ENCODE measurements at places on chromosomes 4 and X. TPM values are rescaled to one million over a fixed set of nuclear protein-coding genes. Genes with fewer than 3 reads are reported as not detected.

Gene NR0B1
- 13.1 TPM for total RNA-seq

- H3K36me3 ChIP-seq, result peaks cover 39% of the 10 kb centered on the region
- no peak overlapping the region for H3K27ac ChIP-seq
- DNase-seq, result no peak
Measured at GRCh38 chr4:56464581-56464980, 2.8 kb upstream of the SRP72 start.

Gene LRIT3
- total RNA-seq, result 1.7 TPM

GRCh38 chrX:125150231-125150630 is 169.4 kb upstream of the TEX13C start:
- H3K4me1 ChIP-seq, result no peaks in the 10 kb centered on the region
- no peak for DNase-seq
- H3K27me3 ChIP-seq, result no peaks in the 10 kb centered on the region
- no peak overlapping the region for H3K4me3 ChIP-seq
- H3K36me3 ChIP-seq, result no peaks in the 10 kb centered on the region

DNA sequence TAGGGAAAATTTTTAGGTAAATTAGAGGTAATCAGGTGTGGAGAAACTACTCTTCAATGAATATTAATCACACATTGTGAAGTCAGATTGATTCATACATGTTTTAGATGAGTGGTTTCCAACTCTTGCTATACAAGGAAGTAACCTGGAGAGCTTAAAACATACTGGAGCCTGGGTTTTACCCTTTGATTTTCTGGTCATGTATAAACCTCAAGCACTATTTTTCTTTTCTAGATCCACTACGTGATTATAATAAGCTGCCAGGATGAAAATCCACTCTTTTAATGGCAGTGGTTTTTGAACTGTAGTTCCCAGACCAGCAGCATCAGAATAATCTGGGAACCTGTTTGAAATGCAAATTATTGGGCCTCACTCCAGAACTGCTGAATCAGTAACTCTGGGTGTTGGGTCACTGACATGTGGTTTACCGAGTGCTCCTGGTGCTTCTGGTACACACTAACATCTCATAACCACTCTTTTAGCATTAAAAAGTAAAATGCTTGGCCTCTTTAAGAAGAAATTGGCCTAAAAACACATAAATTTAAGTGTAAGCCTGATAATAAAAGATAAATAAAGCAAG is 63.4 kb downstream of the DCAF12L1 start:
- no peak for DNase-seq
- no peak overlapping the region for H3K4me3 ChIP-seq
- no peaks in the 10 kb centered on the region for H3K36me3 ChIP-seq
- H3K27me3 ChIP-seq, result no peaks in the 10 kb centered on the region

DNA sequence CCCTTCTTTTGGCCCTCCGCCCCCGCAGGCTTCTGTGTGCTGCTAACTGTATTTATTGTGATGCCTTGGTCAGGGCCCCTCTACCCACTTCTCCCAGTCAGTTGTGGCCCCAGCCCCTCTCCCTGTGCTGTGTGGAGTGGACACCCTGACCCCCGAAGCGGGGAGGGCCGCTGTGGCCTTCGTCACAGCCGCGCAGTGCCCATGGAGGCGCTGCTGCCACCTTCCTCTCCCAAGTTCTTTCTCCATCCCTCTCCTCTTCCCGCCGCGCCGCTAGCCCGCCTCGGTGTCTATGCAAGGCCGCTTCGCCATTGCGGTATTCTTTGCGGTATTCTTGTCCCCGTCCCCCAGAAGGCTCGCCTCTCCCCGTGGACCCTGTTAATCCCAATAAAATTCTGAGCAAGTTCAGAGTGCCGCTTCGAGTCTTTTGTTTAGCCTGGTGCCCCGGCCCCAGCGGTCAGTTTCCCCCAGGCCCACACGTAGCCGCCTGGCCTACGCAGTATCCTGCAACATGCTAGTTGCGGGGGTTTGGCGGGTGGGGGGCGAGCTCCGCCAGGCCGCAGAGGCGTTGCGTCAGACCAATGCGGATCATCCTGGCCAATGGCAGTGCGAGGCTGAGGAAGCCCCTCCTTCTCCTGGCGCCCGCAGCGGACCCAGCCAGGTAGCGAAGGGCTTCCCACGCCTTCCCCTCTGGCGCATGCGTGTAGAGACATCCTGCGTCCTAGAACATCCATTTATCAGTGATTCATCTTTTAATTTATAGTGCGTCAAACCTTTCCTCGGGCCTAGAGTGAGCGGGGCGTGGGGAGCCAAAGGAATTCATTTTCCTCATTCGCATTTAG is 5.6 kb upstream of the KANTR start:
- peak overlapping the region; percentile 66 for H3K27ac ChIP-seq
- H3K4me3 ChIP-seq, result peak overlapping the region; percentile 85
- H3K27me3 ChIP-seq, result no peaks in the 10 kb centered on the region
- no peaks in the 10 kb centered on the region for H3K4me1 ChIP-seq
- peaks cover 22% of the 10 kb centered on the region for H3K36me3 ChIP-seq

Gene RRH
- 0.16 TPM for total RNA-seq

DNA sequence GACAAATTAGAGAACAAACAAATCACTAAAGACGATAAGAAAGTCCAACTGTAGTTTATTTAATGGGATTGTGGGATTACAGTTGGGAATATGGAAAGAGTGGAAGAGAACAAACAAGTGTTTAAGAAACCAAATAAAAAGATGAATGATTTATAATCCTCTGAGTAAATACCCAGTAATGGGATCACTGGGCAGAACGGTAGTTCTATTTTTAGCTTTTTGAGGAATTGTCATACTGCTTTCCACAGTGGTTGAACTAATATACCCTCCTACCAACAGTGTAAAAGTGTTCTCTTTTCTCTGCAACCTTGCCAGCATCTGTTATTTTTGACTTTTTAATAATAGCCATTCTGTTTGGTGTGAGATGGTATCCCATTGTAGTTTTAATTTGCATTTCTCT is 15.0 kb downstream of the C4orf51 start:
- H3K4me3 ChIP-seq, result peak overlapping the region; percentile 58
- DNase-seq, result no peak
- no peaks in the 10 kb centered on the region for H3K36me3 ChIP-seq

Gene SPANXN3
- total RNA-seq, result not detected

GRCh38 chr4:76569225-76569624 is 134.2 kb downstream of the SHROOM3 start:
- no peak overlapping the region for H3K27ac ChIP-seq
- no peak for DNase-seq
- no peaks in the 10 kb centered on the region for H3K27me3 ChIP-seq
- no peaks in the 10 kb centered on the region for H3K36me3 ChIP-seq

DNA sequence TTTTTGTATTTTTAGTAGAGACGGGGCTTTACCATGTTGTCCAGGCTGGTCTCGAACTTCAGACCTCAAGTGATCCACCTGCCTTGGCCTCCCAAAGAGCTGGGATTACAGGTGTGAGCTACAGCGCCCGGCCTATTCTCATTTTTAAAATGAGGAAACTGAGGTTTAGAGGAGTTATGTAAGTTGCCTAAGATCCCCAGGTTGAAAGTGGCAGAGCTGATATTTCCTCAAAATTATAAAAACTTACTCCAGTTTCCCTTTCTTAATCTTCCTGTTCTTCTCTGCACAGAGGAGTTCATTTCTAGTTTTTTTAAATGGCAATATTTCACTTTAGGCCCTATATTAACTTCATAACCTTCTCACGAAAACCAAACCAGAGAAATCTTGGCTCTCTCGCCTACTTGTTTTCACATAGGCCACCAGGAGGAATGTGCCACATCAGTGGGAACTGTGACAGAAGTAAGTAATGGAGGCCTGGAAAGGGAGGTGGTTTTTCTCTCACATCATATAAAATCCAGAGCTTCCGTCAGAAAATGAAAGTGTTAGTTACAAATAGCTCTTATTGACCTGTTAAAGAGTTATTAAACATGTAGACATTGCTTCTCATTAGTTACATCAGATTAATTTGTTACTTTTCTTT is 16.1 kb upstream of the RS1 start:
- H3K27ac ChIP-seq, result no peak overlapping the region
- no peaks in the 10 kb centered on the region for H3K27me3 ChIP-seq
- no peak overlapping the region for H3K4me3 ChIP-seq
- DNase-seq, result no peak

DNA sequence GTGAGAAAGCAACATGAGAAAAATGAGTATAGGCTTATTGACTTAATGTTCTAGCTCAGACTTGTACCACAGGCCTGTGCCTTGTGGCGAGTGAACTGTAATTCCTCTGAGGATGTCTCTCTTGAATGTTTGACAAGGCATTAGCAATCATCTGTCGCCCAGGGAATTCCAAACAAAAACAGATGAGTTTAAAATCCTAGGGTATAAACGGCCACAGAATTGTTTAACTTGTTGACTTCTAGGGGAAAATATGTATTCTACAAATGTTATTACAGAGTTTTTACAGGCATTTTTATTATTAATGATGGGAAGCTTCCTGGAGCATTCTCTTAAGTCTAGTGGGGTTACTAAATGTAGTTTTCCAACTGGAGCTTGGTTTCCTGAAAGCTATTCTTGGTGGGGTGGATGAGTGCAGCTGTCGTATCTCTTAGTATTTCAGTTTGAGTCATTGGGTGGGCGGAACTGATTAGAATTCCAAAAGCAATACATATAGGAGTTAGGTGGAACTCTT is 40.6 kb downstream of the ARHGAP10 start:
- H3K4me3 ChIP-seq, result no peak overlapping the region
- H3K27me3 ChIP-seq, result no peaks in the 10 kb centered on the region
- H3K36me3 ChIP-seq, result no peaks in the 10 kb centered on the region
- peaks cover 8% of the 10 kb centered on the region for H3K4me1 ChIP-seq
- peak overlapping the region; percentile 50 for H3K27ac ChIP-seq
- DNase-seq, result no peak

Gene MAGEB18
- not detected for total RNA-seq

GRCh38 chrX:10755439-10756334 is 135.3 kb upstream of the MID1 start:
- no peaks in the 10 kb centered on the region for H3K36me3 ChIP-seq
- H3K27ac ChIP-seq, result peak overlapping the region; percentile 88

Gene SULT1B1
- total RNA-seq, result not detected

GRCh38 chrX:40171513-40172400 is 74.0 kb upstream of the BCOR start:
- no peaks in the 10 kb centered on the region for H3K36me3 ChIP-seq
- peak; percentile 72 for DNase-seq
- H3K27me3 ChIP-seq, result peaks cover 24% of the 10 kb centered on the region
- H3K27ac ChIP-seq, result no peak overlapping the region
- H3K4me1 ChIP-seq, result no peaks in the 10 kb centered on the region
- H3K4me3 ChIP-seq, result peak overlapping the region; percentile 64

- H3K4me1 ChIP-seq, result no peaks in the 10 kb centered on the region
- DNase-seq, result no peak
- no peak overlapping the region for H3K27ac ChIP-seq
Measured at GRCh38 chr4:167210166-167210565, 24.1 kb downstream of the SPOCK3 start.

DNA sequence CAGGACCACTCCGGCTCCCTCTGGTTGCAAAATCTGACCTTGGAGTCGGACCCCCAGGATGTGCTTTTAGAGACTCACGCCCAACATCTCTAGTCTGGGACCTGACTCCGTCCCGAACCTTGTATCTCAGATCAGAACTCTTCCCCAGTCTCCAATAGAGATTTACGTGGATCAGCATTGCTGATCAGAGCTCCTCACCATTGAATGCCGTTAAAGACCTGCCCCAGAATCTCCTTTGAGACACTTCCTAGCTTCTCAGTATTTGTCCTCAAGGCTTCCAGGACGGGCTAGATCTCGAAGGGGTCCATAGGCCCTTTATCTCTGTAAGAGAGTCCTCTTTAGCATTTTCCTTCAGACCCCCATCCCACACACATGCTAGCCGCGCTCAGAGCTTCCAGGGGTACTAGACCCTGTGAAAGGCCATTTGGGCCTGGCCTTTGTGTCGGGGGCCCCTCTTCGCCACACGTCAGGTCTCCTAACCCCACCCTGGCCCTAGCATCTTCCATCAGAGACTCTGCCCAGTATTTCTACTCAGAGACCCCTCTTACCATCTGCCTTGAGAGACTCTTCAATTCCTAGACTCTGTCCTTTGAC is 662 bp downstream of the UBA1 start:
- no peak for DNase-seq
- peaks cover 7% of the 10 kb centered on the region for H3K4me1 ChIP-seq
- H3K27ac ChIP-seq, result peak overlapping the region; percentile 77
- peak overlapping the region; percentile 96 for H3K4me3 ChIP-seq
- H3K27me3 ChIP-seq, result peaks cover 9% of the 10 kb centered on the region

Gene DACH2
- total RNA-seq, result 0.87 TPM

Gene MAGEC2
- not detected for total RNA-seq

- H3K4me3 ChIP-seq, result no peak overlapping the region
- H3K27me3 ChIP-seq, result no peaks in the 10 kb centered on the region
- no peak for DNase-seq
Measured at GRCh38 chr4:5843573-5844530, 49.0 kb downstream of the CRMP1 start.

DNA sequence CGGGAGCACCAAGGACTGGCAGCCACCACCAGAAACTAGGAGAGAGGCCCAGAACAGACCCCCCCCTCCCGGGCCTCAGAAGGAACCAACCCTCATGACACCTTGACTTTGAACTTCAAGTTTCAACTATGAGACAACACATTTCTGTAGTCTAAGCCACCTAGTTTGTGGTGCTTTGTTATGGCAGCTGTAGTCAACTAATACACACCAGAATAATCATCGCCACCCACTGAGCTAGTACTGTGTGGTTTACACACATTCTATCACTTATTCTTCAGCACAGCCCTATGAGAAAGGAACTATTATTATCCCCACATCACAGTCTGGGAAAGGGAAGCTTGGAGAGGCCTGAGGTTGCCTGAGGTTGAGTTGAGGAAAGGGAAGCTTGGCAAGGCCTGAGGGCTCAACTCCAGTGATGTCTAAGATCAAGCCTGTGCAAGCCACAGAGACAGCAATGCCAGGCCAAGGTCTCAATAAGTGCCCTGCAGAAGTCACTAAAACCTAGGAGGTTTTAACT is 126.6 kb downstream of the FHDC1 start:
- no peaks in the 10 kb centered on the region for H3K36me3 ChIP-seq
- DNase-seq, result no peak
- no peak overlapping the region for H3K27ac ChIP-seq
- H3K4me1 ChIP-seq, result peaks cover 4% of the 10 kb centered on the region
- H3K4me3 ChIP-seq, result no peak overlapping the region

DNA sequence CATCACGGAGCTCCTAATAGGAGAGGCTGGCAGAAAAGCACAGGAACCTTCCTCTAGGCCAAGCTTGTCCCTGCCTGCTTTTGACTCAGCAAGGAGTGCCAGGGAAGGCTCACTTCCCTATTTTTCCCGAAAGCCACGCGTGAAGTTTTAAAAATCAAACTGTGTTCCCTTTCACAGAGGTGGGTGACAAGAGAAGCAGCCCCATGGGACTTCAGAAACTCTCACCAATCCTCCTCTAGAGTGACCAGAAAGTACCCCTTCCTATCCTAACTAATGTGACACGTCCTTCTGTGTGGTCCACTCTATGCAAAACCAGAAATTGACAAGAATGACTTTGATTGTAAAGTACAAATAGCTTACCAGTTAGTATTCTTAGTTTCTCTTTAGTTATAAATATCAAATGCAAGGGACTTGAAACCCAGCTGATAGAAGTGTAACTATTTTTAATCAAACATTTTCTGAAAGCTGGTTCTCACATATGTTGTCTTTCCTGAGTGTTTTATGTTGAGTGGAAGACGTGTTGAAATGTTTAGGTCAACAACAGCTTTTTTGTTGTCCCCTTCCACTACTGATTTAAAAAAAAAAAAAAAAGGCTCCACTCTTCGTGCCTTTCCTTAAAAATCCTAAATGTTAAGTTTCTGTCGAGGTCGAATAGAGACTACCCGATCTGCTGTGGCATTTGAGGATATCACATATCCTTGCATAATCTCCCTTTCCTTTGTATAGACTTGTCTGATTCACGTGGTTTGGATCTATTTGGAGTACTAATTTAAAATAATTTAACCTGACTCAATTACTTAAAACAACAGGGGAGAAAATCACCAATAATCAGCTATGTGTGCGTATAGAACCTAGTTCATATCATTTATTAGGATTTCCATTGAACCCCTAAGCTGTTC is 42.1 kb downstream of the NFKB1 start:
- H3K36me3 ChIP-seq, result no peaks in the 10 kb centered on the region
- H3K4me1 ChIP-seq, result no peaks in the 10 kb centered on the region
- H3K27ac ChIP-seq, result no peak overlapping the region
- H3K27me3 ChIP-seq, result no peaks in the 10 kb centered on the region
- H3K4me3 ChIP-seq, result no peak overlapping the region

All from endodermal cell (in vitro differentiated cells).